ENCODE measurements at places on chromosomes 2 and 18.
A peak's percentile ranks its signal among the peaks of the same experiment; 100 is the strongest.

GRCh38 chr2:241068942-241069810, 32.9 kb downstream of the MTERF4 start:
- no peaks in the 10 kb centered on the region for H3K27me3 ChIP-seq
- H3K36me3 ChIP-seq, result no peaks in the 10 kb centered on the region
- no peak for DNase-seq
- no peak overlapping the region for H3K4me3 ChIP-seq
- no peak overlapping the region for H3K27ac ChIP-seq

GRCh38 chr18:79373736-79374135, 22.0 kb upstream of the NFATC1 start:
- H3K27me3 ChIP-seq, result no peaks in the 10 kb centered on the region
- no peaks in the 10 kb centered on the region for H3K4me1 ChIP-seq
- no peak overlapping the region for H3K4me3 ChIP-seq
- H3K36me3 ChIP-seq, result no peaks in the 10 kb centered on the region
- DNase-seq, result no peak

DNA sequence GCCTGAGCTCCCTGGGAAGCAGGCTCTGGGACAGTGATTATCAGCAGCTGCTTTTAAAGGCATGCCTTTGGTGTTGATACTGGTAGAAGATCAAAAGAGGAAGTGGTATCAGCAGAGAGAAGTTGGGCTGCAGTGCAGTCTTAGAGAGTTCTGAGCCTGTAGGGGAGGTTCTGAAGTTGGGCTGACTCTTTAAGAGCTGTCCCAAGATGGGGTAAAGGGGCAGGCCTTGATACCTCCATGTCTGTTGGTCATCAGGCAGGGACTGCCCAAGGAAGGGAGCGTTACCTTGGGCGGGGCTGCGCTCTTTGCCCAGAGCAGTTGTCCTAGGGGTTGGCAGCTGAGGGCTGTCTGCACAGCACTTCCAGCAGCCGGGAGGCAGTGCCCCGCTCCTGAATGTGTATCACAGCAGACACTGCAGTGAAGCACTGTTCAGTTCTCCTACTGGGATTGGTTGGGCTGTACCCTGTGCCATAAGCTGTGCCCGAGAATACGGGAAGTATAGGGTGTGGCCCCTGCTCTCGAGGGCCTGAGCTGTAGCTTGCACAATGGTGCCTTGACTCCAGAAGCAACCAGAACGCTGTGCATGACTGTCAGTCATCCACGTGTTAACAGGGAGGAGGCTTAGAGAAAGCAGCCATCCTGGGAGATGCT, 177.0 kb downstream of the CTIF start:
- no peaks in the 10 kb centered on the region for H3K4me1 ChIP-seq
- no peaks in the 10 kb centered on the region for H3K27me3 ChIP-seq
- no peak overlapping the region for H3K27ac ChIP-seq
- no peaks in the 10 kb centered on the region for H3K36me3 ChIP-seq

DNA sequence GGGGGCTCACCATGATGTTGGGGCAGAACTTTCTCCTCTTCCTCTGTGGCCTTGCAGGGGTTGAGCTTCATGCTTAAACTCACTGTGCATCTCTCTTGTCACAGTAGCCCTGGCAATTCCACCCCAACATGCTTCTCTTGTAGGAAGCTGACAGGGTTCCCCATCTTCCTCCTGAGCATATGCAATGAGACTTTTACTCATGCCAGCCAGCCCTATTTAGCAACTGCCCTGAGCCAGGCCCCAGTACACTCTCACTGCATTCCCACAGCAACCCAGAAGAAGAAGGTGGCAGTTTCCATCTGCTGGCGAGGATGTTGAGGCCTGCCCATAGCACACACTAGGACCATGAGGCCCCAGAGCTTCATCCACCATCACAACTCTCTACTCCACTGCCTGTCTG, 72.2 kb upstream of the TEX51 start:
- H3K4me3 ChIP-seq, result no peak overlapping the region
- H3K27ac ChIP-seq, result no peak overlapping the region
- H3K4me1 ChIP-seq, result no peaks in the 10 kb centered on the region
- no peaks in the 10 kb centered on the region for H3K27me3 ChIP-seq
- DNase-seq, result no peak

GRCh38 chr2:204673877-204674276, 128.6 kb downstream of the PARD3B start:
- H3K4me1 ChIP-seq, result no peaks in the 10 kb centered on the region
- H3K36me3 ChIP-seq, result no peaks in the 10 kb centered on the region
- no peaks in the 10 kb centered on the region for H3K27me3 ChIP-seq
- no peak overlapping the region for H3K4me3 ChIP-seq
- H3K27ac ChIP-seq, result no peak overlapping the region

GRCh38 chr2:23410596-23410995, 25.6 kb downstream of the KLHL29 start:
- no peak for DNase-seq
- H3K36me3 ChIP-seq, result no peaks in the 10 kb centered on the region
- H3K4me3 ChIP-seq, result no peak overlapping the region
- H3K27ac ChIP-seq, result no peak overlapping the region
- peaks cover 3% of the 10 kb centered on the region for H3K4me1 ChIP-seq
- H3K27me3 ChIP-seq, result no peaks in the 10 kb centered on the region

DNA sequence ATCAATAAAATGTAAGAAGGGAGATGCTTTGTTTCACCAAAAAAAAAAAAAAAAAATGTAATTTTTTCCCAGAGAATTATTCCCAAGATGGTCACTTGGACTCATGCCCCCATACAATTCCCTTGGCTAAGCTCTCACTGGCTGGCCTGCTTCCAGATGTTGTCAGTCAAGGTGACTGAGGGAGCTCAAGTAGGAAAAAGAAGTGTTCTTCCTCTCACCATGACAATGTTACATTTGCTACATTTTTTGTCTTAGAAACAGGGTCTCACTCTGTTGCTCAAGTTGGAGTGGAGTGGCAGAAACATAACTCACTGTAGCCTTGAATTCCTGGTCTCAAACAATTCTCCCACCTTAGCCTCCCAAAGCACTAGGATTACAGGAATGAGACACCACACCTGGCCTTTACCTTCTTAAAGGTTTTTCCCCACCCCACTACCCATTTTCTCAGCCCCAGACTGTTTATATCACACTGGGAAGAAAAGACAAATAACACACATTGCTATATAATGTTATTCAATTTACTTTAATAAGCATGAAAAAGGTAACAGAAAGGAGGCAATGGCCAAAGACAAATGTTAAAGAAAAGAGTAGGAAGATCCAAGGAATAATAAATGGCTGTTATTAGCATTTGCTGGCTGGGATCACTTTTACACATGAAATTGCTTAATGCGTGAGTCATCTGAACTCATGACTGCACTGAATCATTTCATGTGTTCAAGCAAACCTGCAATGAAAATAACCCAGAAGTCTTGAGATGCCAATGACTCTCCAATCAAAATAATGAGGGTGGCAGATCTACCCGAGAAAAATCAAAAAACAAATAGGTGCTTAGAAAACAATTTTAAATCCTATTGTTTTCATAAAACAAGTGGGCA, 45.2 kb downstream of the ACVR1 start:
- H3K27ac ChIP-seq, result peak overlapping the region; percentile 96
- no peaks in the 10 kb centered on the region for H3K27me3 ChIP-seq
- H3K4me1 ChIP-seq, result no peaks in the 10 kb centered on the region
- no peak overlapping the region for H3K4me3 ChIP-seq
- peak; percentile 68 for DNase-seq
- H3K36me3 ChIP-seq, result no peaks in the 10 kb centered on the region

DNA sequence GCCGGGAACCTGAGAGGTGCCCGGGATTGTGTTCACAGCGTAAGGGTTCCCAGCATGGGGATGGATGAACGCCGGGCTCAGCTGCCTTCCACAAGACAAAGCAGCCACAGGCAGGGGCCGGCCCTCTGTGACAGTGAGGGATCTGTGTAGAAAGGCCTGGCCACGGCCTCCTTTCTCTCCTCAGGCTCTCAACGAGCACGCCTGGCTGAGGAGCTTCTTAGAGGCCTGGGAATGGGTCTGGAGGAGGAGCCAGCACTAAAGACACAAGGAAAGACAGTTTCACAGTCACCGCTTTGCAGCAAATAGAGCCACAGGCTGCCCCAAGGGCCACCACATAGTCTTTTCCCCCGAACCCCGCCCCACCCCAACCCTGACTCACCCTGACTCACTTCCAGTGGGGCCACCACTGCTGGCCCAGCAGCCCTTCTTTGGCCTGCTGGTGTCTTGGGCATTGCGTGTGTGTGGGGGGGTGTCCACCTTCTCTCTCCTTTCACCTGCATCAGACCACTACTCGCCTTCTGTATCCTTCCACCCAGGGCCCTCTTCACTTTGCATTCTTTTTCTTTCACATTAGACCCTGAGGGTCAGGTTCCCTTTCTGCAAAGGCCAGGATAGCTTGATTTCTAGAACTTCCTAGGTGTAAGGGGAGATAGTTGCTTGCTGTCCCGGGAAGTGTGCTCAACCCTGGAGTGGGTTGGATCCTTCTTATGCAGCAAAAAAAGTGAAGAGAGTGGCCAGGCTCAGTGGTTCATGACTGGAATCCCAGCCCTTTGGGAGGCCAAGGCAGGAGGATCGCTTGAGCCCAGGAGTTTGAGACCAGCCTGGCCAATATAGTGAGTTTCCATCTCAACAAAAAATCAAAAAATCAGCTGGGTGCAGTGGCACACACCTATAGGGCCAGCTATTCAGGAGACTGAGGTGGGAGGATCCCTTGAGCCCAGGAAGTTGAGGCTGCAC, 19.3 kb upstream of the HPCAL1 start:
- DNase-seq, result no peak
- no peaks in the 10 kb centered on the region for H3K36me3 ChIP-seq
- H3K4me1 ChIP-seq, result no peaks in the 10 kb centered on the region
- H3K27ac ChIP-seq, result no peak overlapping the region

- H3K27me3 ChIP-seq, result no peaks in the 10 kb centered on the region
- DNase-seq, result no peak
- no peaks in the 10 kb centered on the region for H3K4me1 ChIP-seq
- no peak overlapping the region for H3K27ac ChIP-seq
These were observed 64.9 kb downstream of the LNPK start for GRCh38 chr2:175937216-175937615.
